ENCODE measurements at places on chromosomes 5 and 9.

GRCh38 chr9:87713278-87713987 lies 12.5 kb upstream of the CTSL start:
- peak; percentile 84 for DNase-seq

DNA sequence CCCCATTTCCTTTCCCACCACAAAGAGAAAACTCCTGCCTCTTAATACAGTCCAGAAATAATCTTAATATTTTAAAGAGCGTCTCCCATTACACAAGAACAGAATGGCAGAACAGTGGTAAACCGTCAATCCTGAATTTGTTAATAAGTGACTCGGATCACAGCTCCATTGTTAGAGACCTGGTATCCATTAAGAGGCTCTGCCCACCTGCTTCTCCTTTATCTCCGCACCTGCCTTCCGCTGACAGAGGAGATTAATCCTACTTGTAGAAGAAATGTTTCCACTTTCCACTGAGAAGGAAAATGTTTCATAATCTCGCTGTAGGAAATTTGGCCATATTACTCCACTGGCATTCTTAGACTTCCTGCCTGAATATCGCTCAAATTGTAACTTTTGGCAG lies 1493.2 kb downstream of the MAT2B start:
- DNase-seq = no peak

- DNase-seq = no peak
Observed at GRCh38 chr5:128212191-128212806, 128.7 kb downstream of the SLC12A2 start.

DNA sequence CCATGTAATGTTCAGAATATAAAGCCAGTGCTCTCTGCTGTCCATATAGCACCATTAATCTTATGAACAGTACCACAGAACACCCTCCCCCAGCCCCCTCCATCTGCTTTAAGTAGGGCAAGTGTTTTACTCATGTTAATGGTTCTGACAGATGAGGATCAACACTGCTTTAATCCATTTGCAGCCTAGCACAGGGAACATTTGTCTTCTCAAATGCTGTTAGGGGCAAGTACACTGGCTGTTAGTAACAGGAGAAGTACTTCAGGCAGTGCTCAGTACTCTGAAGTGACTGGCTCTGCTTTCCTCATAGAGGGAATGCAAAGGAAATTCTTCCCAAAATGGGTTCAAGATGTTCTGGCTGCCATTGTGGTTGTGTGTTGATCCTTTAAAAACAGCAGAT lies 202.6 kb downstream of the DCP2 start:
- DNase-seq = no peak

DNA sequence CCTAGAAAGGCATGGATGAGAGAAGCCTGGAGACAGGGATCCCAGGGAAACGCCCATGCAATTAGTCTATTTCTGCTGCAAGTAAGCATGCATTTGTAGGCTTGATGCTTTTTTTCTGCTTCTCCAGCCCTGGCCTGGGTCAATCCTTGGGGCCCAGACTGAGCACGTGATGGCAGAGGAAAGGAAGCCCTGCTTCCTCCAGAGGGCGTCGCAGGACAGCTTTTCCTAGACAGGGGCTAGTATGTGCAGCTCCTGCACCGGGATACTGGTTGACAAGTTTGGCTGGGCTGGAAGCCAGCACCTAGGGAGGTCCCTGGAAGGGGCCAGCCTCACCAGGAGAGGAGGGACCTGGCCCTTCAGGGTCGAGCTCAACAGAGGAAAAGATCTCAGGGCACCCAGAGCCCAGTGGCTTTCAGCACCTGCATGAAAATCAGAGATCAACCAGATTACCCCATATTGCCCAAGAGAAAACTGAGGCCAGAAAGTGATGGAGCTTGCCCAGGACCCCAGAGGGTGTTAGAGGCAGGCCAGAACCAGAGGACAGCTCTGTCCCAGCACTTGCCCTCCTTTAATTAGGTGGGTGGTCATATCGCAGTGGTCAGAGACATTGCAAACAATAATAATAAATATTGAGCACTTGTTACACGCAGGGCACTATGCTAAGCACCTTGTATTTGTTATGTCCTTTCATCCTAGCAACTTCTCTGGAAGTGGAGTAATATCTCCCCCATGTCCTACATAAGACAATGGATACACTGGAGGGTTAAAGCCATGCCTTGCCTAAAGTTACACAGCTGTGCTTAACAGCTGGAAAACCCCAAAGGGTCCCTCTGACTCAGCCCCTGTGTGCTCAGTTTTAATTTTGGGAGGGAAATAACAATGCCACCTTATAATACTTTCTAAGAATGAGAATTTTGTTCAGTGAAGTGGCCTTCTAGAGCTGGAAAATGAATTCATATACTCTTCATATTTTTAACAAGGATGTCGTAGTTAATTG lies 67.1 kb downstream of the KLF4 start:
- peak; percentile 82 for DNase-seq

GRCh38 chr9:3028535-3028934 lies 184.6 kb upstream of the PUM3 start:
- DNase-seq = no peak

- no peak for DNase-seq
Observed at GRCh38 chr5:78242001-78242400, 52.5 kb downstream of the AP3B1 start.

DNA sequence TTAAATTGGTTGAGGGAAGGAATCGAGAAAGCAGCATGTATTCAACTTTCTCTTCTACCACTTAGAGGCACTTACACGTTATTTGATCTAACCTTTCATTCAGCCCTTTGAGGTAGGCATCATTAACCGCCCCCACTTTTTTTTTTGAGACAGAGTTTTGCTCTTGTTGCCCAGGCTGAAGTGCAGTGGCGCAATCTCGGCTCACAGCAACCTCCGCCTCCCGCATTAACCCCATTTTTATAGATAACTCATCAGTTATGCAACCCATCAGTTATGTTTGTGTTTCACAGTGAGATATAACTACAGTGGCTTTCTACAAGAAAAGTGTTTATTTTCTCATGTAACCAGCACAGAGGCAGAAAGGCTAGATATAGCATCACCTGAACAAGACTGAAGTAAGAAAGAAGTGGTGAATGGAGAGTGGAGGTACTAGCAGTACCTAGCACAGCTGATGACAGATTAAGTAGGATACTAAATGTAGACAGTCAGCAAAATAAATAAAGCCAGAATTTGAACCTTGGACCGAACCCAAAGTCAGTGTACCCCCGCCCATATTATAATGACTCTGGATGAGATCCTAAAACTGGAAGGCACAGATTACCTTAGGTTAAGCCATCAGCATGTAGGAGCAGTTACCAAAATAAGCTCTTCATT lies 91.2 kb downstream of the PJA2 start:
- no peak for DNase-seq

GRCh38 chr5:60806591-60807243 lies 37.4 kb downstream of the ELOVL7 start:
- DNase-seq = no peak

GRCh38 chr5:43422143-43422542 lies 10.0 kb upstream of the CCL28 start:
- DNase-seq = peak; percentile 85

DNA sequence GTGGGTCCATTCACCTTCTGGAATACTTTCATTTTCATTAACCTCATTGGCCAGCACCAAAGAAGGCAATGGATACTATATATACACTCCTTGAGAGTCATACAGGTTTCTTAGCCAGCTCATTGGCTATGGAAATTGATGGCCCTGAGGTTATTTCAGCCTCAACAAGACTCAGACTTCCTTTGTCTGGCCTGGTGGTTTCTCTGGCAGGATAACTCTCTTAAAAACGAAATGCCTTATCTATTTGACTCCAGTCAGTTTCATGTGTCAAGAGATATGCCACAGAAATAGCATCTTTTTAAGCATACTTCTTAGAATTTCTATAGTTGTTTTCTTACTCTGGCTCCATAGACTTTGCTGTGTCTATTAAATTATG lies 28.9 kb downstream of the CDH9 start:
- no peak for DNase-seq

DNA sequence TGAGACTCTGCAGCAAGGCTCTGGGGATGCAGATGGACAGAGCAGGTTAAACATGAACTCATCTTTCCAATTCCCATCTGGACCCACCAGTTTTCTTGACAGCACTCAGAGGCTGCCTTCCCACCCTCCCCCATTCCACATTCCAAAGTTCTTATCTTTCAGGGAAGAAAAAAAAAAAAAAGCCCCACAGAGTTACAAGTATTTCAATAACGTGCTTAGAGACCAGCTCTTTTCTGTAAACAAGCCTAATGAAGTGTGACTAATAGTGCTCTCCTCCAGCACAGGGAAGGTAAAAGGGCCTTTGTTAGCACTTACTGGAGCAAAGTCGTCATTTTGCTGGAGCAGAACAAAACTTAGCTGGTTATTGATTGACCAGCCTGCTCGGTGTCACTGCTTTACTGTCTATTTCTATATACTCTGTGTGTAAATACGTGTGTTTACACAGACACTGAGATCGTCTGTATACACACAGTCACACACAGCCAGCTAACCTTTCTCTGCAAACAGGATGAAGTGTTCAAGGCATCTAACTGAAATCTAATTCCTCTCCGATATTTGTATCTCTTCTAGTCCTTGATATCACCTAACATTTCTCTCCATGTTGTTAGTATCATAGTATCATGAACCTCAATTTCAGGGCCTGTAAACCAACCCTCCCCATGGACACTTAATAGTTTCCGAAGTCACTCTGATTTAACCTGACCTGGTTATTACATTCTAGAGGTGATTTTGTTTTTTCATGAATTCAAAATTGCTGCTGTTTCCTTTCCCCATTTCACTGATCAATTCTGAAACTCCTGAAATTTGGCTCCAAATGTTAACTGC lies 84.9 kb downstream of the ZNF608 start:
- DNase-seq = peak; percentile 68

GRCh38 chr5:51156838-51157237 lies 226.4 kb upstream of the ISL1 start:
- DNase-seq = no peak

DNA sequence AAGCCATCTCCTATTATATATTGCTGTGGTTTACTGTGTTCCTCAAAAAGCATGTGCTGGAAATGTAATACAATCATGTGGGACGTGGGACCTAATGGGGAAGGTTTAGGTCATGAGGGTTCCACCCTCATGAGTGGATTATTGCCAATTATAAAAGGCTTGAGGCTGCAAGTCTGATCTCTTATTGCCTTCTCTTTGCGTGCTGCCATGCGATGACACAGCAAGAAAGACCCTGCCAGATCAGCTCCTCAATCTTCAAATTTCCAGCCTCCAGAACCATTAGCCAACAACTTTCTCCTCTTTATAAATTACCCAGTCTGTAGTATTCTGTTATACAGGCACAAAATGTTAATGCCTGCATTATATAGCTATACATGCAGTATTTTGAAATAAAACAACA lies 45.4 kb downstream of the MARCHF11 start:
- DNase-seq = no peak

DNA sequence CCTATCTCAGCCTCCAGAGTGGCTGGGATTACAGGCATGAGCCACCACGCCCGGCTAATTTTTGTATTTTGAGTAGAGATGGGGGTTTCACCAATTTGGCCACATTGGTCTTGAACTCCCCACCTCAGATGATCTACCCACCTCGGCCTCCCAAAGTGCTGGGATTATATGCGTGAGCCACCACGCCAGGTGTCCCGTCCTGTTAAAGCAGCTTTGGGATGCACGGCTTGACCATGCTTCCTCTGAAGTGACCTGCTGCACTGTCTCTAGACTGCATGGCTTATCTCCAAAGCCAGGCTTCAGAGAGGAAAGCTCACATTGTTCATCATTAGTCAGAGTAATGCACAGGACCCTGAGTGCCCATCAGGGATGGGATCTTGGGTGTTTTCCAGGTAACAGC lies 45.4 kb downstream of the SEMA4D start:
- no peak for DNase-seq

Measured in RWPE1 (cell line).